GM13977 (cell line): ENCODE measurements at places on chromosomes 5 and 9.

DNA sequence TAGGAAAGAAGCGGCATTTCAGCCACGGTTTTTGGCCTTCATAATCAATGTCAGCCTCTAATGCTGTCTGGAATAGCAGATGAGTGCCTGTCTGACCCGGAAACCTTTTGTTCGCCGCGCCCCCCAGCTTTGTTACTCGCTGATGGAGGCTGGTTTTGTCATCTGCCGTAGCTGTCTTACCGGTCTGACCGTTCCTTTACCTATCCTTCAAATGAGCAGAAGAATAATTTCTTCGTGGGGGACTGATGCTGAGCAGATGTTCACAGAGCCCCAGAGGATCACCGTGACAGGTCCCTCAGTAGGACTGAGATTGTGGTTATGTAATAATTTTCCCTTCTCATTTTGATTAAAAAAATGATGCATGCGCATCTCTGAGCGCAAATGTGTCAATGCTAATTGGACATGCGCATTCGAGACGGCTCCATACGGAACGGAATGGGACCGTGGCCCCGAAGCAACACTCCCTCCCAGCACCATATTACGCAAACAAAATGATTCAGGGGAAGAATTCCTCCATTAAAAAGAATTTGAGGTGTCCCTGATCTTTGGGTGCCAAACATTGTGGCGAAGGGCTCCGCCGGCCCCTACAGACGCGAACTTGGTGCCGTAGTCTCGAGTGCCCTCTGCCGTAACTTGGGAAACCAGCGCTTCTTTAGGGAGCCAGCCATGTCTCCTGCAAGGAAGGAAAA lies 27.6 kb downstream of the TLX3 start:
- DNase-seq = no peak

DNA sequence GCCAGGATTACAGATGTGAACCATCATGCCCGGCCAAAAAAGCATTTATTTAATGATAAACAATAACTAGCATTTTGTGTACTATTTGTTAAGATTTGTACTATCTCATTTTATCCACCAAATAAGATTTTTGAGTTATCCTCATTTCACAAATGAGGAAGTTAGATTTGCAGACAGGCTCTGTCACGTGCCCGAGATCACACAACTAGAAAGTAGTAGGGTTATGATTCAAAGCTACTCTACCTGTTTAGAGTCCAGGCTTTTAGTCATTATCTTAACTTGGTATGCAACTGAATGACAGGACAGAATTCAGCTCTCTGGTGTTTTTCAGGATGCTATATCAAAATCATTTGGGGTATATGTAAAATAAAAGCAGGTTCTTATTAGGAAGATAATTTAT lies 20.5 kb downstream of the RANBP17 start:
- DNase-seq = no peak

DNA sequence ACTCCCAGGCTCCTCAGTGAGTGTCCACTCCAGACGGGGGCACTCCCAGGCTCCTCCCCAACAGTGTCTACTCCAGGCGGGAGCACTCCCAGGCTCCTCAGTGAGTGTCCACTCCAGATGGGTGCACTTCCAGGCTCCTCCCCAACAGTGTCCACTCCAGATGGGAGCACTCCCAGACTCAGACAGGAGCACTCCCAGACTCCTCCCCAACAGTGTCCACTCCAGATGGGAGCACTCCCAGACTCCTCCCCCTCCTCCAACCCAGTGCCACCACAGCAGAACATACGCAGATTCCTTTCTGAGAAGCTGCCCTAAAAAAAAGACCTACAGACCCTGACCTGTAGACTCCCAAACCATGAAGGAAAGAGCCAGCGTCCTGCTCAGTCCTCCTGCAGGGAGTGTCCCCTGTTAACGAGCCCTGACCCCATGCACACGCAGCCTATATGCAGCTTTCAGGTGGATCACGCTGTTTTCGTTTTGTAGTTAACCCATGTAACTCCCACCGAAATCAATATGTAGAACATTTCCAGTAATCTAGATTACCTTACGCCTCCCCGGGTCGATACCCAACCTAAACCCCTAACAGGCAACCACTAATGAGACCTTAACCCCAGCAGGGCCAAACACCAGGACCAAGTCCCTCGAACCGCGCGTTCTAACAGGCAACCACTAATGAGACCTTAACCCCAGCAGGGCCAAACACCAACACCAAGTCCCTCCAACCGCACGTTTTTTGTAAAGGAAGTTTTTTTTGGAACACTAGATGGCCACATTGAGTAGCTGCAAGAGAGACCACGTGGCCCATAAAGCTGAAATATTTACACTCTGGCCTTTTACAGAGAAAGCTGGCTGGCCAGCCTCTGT lies 15.7 kb downstream of the PNPLA7 start:
- DNase-seq = peak; percentile 78

- no peak for DNase-seq
These were observed 444.7 kb downstream of the ANXA1 start for GRCh38 chr9:73596321-73596720.

DNA sequence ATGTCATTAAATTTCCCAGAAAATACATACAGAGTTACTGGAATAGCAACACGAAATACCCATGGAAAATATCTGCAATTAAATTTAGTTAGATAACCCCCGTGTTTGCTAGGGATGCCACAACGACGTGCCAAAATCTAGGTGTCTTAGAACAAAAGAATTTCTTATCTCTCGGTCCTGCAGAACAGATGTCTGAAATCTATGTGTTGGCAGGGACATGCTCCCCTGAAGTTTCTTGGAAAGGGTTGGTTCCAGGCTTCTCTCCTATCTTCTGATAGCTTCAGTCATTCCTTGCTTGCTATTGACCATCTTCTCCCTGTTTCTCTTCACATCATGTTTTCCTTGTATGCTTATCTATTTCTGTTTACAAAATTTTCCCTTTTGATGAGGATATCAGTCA lies 1067.0 kb downstream of the CDH18 start:
- no peak for DNase-seq

GRCh38 chr9:135375001-135375400 lies 104.6 kb upstream of the PPP1R26 start:
- no peak for DNase-seq

DNA sequence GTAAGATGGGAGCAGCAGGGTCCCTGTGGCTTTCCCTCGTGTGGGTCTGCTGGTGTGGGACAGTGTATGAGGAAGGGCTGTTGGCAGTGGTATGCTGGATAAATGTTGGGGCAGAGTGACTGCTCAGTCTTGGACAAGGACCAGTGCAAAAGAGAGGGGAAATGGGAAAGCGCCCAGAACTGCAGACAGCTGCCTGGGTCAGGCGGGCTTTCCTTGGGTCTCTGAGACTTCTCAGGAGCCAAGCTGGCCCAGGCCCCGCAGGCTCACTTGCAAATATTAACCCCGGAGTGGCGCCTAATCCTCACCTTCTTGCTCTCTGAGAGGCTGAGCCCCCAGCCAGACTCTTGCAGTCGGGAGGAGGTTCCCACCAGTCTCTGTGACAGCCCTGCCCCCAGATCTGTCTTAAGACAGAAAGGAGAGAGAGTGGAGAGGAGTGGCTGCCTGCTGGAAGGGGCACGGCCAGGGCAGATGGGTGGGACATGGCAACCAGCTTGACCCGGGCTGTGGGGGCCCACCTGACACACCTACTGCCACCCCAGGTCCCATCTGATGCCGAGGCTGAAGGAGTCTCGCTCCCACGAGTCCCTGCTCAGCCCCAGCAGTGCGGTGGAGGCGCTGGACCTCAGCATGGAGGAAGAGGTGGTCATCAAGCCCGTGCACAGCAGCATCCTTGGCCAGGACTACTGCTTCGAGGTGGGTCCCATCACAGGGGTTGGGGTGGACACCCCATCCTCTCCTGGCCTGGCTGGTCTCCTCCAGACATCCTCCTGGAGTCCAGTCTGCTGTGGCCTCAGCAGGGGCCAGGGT lies 105.2 kb downstream of the DAB2IP start:
- DNase-seq = no peak

GRCh38 chr9:5884191-5884590 lies 6.5 kb upstream of the MLANA start:
- DNase-seq = no peak
